ENCODE measurements at places on chromosomes 1 and 21. TPM values are rescaled to one million over a fixed set of nuclear protein-coding genes. Genes with fewer than 3 reads are reported as not detected.

GRCh38 chr1:48793863-48794262 is 17.2 kb upstream of the BEND5 start:
- H3K4me1 ChIP-seq: peaks cover 10% of the 10 kb centered on the region
- H3K27me3 ChIP-seq: no peaks in the 10 kb centered on the region
- H3K36me3 ChIP-seq: no peaks in the 10 kb centered on the region
- no peak for DNase-seq
- no peak overlapping the region for H3K4me3 ChIP-seq

DNA sequence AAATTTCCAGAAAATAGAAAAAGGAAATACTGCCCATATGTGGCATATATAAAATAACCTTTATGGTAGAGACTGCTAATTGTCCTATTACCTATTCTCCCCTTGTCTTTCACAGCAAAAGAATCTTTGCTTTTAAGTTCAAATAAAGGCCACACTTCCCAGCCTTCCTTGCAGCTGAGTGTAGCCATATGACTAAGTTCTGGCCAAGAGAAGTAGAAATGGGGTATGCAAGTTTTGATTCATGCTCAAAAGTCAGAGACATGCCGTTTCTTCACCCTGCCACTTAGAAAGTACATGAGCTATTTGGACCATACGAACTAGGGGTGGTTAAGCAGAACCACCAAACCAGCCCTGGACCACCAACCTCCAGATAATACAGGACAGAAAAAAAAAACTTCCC is 18.3 kb upstream of the S100A2 start:
- no peaks in the 10 kb centered on the region for H3K36me3 ChIP-seq
- no peak for DNase-seq
- no peak overlapping the region for H3K4me3 ChIP-seq

- no peaks in the 10 kb centered on the region for H3K27me3 ChIP-seq
- H3K4me3 ChIP-seq: no peak overlapping the region
- H3K36me3 ChIP-seq: no peaks in the 10 kb centered on the region
- no peaks in the 10 kb centered on the region for H3K4me1 ChIP-seq
Measured at GRCh38 chr1:231724041-231724440, 97.5 kb downstream of the DISC1 start.

The PTPN14 gene
- total RNA-seq: 49.5 TPM

DNA sequence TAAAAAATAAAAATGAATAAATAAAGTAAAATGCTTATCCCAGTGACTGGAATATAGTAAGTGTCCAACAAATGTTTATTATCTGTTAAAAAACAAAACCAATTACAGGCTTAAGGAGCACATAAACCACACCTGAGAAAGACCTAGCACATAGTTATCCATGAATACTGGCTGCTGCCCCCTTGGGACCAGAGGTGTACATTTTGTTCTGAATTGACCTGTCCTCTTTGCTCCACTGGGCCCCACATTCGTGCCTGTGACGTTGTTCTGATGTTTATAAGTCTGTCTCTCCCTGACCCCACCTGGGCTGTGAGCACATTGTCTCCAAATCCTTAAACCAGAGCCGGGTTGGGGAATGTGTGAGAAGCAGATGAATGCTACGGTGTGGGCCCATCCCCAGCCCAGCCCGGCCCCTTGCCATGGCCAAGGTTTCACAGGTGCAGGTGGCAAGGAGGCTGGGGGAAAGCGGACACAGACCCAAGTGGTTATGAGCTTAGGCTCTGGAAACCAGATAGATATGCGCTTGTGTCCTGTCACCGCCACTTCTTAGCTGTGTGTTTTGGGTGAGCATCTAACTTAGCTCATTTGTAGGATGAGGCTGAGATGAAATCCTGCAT is 29.1 kb downstream of the OPRD1 start:
- H3K27ac ChIP-seq: no peak overlapping the region
- no peaks in the 10 kb centered on the region for H3K4me1 ChIP-seq
- no peak overlapping the region for H3K4me3 ChIP-seq
- H3K36me3 ChIP-seq: no peaks in the 10 kb centered on the region
- DNase-seq: no peak

DNA sequence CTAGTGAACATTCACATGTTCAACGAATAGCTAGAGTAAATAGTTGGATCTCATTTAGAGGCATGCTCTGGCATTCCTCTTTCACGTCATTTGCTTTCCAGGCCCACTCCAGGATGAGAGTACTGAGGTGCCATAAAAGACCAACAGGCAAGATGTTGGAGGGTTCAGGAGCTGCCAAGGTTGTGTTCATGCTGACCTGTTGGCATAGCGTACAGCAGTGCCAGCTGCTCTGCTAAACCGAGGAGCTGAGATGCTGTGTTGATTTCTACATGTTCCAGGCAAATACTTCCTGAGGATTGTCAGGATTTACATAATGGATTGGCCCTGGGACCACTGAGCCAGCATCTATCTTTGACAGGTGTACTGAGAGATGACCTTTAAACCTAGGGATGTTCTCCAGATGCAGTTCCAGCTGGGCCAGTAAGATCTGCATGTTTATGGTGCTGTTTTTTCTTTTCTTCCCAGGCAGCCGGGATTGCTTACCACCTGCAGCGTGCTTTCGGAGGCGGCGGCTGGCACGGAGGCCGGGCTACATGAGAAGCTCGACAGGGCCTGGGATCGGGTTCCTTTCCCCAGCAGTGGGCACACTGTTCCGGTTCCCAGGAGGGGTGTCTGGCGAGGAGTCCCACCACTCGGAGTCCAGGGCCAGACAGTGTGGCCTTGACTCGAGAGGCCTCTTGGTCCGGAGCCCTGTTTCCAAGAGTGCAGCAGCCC is 66.9 kb downstream of the DISC1 start:
- H3K4me1 ChIP-seq: no peaks in the 10 kb centered on the region
- no peaks in the 10 kb centered on the region for H3K36me3 ChIP-seq
- H3K27me3 ChIP-seq: no peaks in the 10 kb centered on the region
- H3K27ac ChIP-seq: no peak overlapping the region
- H3K4me3 ChIP-seq: no peak overlapping the region

DNA sequence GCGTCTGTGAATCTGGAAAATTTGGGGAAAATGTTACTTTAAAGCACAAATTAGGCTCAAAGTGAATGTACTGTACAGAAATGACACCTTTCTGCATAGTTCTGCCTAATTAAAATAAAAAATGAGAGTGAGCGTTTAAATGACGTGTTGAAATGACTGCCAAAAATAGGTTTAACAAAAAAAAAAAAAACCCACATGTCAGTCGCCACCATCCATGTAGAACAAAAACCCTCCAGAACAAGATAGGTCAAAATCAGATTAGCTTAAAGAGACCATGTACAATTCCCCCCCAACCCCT is 745 bp downstream of the PARP1 start:
- H3K36me3 ChIP-seq: no peaks in the 10 kb centered on the region
- peak overlapping the region; percentile 84 for H3K27ac ChIP-seq
- no peaks in the 10 kb centered on the region for H3K4me1 ChIP-seq

The CENPS gene
- 8.8 TPM for total RNA-seq

The DIPK1A gene
- total RNA-seq: 12.1 TPM
